ENCODE measurements at places on chromosomes 5 and 9.
A peak's percentile ranks its signal among the peaks of the same experiment; 100 is the strongest.

GRCh38 chr5:167763772-167764171, 527.7 kb upstream of the WWC1 start:
- no peaks in the 10 kb centered on the region for H3K36me3 ChIP-seq
- no peak overlapping the region for H3K27ac ChIP-seq
- no peak overlapping the region for H3K4me3 ChIP-seq
- no peak for DNase-seq
- peaks cover 8% of the 10 kb centered on the region for H3K27me3 ChIP-seq
- peaks cover 20% of the 10 kb centered on the region for H3K4me1 ChIP-seq

- no peak for DNase-seq
- no peak overlapping the region for H3K4me3 ChIP-seq
- no peak overlapping the region for H3K27ac ChIP-seq
- peaks cover 15% of the 10 kb centered on the region for H3K4me1 ChIP-seq
- no peaks in the 10 kb centered on the region for H3K36me3 ChIP-seq
- H3K27me3 ChIP-seq: no peaks in the 10 kb centered on the region
Observed at GRCh38 chr5:42628821-42629220, 127.8 kb upstream of the CCDC152 start.

- H3K4me1 ChIP-seq: peaks cover 5% of the 10 kb centered on the region
- H3K27me3 ChIP-seq: no peaks in the 10 kb centered on the region
- no peak overlapping the region for H3K4me3 ChIP-seq
- no peak for DNase-seq
- no peak overlapping the region for H3K27ac ChIP-seq
- no peaks in the 10 kb centered on the region for H3K36me3 ChIP-seq
Observed at GRCh38 chr5:142725231-142726187, 39.6 kb upstream of the FGF1 start.

DNA sequence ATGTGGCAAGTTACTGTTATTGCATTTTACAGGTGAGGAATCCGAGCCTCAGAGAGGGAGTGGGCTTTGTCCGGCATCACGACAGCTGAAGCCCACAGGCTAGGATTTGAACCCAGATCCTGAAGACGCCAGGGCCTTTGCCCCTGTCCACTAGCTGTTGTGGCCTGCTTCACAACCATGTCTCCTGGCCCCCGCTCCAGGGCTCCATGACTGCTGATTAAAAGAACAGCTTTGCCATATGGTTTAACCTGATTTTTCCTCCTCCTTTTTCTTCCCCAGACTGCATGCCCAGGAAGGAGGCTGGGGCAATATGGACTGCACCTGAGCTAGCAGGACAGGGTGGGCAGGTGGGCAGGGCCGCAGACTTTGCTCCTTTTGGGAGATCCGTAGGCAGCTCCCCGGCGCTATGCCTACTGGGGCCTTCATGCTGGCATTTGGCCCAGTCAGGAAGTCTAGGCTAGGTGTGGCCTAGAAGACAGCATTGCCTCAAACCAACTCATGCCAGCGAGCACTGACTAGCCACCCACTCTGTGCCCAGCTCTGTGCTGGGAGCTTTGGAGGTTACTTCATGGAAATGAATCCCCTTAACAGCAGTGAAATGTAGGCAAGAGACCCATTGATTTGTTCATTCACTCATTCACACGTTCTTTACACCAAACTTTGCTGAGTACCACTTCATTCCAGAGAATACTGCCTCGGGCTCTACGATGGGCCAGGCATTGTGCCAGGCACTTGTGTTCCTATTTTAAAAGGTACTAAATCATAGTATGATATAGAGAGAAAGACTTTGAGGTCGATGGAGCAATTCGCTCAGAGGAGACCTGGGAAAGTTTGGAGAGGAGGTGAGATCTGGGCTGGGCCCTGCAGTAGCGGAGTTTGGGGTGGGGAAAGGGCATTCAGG, 94.3 kb upstream of the CPEB4 start:
- H3K27ac ChIP-seq: peak overlapping the region; percentile 37
- no peaks in the 10 kb centered on the region for H3K36me3 ChIP-seq
- H3K4me3 ChIP-seq: no peak overlapping the region
- no peaks in the 10 kb centered on the region for H3K27me3 ChIP-seq

- H3K27ac ChIP-seq: no peak overlapping the region
- no peak for DNase-seq
- H3K4me1 ChIP-seq: peaks cover 19% of the 10 kb centered on the region
- H3K27me3 ChIP-seq: peaks cover 86% of the 10 kb centered on the region
Observed at GRCh38 chr5:43016217-43016779, 23.8 kb downstream of the ANXA2R start.

GRCh38 chr9:111852291-111852690, 44.3 kb upstream of the UGCG start:
- no peak overlapping the region for H3K27ac ChIP-seq
- H3K27me3 ChIP-seq: no peaks in the 10 kb centered on the region
- peaks cover 5% of the 10 kb centered on the region for H3K4me1 ChIP-seq
- H3K4me3 ChIP-seq: no peak overlapping the region

GRCh38 chr9:108056084-108056804, 566.7 kb upstream of the KLF4 start:
- no peaks in the 10 kb centered on the region for H3K36me3 ChIP-seq
- peaks cover 21% of the 10 kb centered on the region for H3K4me1 ChIP-seq
- no peak for DNase-seq
- no peak overlapping the region for H3K4me3 ChIP-seq
- H3K27me3 ChIP-seq: peaks cover 3% of the 10 kb centered on the region

GRCh38 chr9:20048985-20049384, 260.1 kb upstream of the SLC24A2 start:
- H3K4me3 ChIP-seq: no peak overlapping the region
- no peaks in the 10 kb centered on the region for H3K27me3 ChIP-seq
- H3K27ac ChIP-seq: no peak overlapping the region
- DNase-seq: no peak
- H3K36me3 ChIP-seq: no peaks in the 10 kb centered on the region
- H3K4me1 ChIP-seq: no peaks in the 10 kb centered on the region

- peaks cover 70% of the 10 kb centered on the region for H3K36me3 ChIP-seq
- H3K27ac ChIP-seq: no peak overlapping the region
- no peak for DNase-seq
- H3K27me3 ChIP-seq: no peaks in the 10 kb centered on the region
- H3K4me1 ChIP-seq: peaks cover 17% of the 10 kb centered on the region
Observed at GRCh38 chr5:10746711-10747110, 14.3 kb downstream of the DAP start.

DNA sequence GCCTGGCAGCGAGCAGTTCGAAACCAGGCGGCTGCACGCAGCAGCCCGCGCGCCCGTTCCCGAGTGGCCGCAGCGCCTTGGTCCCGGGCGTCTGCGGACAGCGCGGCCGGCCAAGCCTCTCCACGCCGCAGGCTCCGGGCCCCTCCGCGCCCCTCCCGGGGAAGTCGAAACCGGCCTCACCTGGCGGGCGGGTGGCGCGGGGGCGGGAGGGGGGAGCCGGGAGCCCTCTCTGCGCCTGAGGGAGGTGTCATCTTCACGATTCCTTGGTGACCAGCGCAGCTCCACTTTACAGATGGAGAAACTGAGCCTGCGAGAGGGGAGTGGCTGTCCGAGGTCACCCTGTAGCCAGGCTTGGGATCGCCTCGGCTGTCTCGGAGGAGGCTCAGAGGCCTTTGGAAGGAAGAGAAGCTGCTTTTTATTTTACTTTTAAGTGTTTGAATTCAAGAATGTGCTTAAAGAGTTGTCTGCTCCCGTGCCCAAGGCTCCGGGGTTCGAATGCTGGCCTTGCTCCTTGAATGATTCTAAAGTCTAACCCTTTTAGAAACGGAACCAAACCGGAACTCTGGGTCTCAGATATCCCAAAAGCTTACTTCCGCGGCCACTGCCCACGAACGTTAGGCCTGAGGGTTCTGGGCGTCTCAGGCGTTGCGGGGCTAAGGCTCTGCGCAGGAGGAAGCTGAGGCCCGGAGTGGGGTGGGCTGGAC, 662 bp downstream of the SUSD3 start:
- no peak for DNase-seq
- no peak overlapping the region for H3K27ac ChIP-seq
- no peaks in the 10 kb centered on the region for H3K36me3 ChIP-seq
- peak overlapping the region; percentile 69 for H3K4me3 ChIP-seq

DNA sequence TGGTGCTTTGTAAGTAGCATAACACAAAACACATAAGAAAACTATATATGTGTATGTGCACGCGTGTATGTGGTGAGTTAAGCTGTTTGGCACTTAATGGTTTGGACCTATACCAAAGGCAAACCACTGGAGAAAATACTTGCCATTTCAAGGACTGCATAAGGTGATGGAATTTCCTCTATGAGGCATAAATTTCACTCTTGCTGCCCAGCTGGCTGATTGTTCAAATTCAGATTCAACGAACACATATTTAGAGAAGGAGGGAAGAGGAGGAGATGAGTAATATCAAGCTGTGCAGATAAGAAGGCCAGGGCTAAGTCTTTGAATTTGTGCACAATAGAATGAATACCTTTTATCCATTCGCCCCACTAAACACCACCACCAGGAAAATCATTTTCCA, 470.6 kb upstream of the MPDZ start:
- H3K4me1 ChIP-seq: peaks cover 4% of the 10 kb centered on the region
- no peak overlapping the region for H3K27ac ChIP-seq
- no peaks in the 10 kb centered on the region for H3K36me3 ChIP-seq
- no peak overlapping the region for H3K4me3 ChIP-seq

DNA sequence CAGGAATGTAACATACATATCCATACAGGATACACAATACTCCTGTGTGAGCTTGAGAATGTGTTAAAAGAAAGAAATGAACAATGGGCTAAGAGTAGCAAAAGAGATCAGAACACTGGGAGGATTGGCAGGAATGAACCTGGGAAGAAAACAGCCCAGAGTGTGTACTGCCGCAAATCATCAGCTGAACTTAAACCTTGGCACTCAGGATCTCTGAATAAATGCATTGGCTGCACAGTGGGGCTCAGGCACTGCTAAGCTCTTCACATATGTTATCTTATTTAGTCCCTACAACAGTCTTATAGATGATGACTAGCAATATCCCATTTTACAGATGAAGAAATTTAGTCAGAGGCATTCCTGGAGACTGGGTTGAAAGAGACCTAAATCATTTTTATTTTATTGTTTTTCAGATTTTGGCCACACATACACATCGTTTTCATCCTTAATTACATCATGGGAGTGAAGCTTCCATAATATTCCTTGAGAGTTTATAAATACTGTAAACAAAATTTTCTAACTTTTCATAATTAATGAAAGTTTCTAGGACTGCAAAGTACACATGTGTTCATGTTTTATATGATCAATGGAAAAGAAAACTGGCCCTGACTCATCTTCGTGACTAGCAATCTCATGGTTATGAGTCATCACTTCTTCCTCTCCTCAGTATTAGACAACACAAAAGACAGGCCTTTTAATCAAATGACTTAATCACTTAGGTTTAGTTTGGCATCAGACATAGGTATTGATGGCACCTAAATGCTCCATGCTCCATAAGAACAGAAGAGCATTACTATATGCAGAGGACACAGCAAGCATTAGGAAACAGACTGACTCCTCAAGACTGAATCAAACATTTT, 59.2 kb downstream of the CDH18 start:
- H3K36me3 ChIP-seq: no peaks in the 10 kb centered on the region
- no peak for DNase-seq
- H3K27ac ChIP-seq: no peak overlapping the region
- H3K27me3 ChIP-seq: peaks cover 7% of the 10 kb centered on the region

- DNase-seq: no peak
- no peaks in the 10 kb centered on the region for H3K36me3 ChIP-seq
- no peak overlapping the region for H3K27ac ChIP-seq
- H3K4me1 ChIP-seq: peaks cover 6% of the 10 kb centered on the region
Observed at GRCh38 chr5:37807015-37807414, 32.8 kb downstream of the GDNF start.

- H3K36me3 ChIP-seq: no peaks in the 10 kb centered on the region
- no peak overlapping the region for H3K27ac ChIP-seq
- H3K27me3 ChIP-seq: peaks cover 4% of the 10 kb centered on the region
- no peak overlapping the region for H3K4me3 ChIP-seq
Observed at GRCh38 chr5:115440782-115441451, 103.7 kb downstream of the FEM1C start.

DNA sequence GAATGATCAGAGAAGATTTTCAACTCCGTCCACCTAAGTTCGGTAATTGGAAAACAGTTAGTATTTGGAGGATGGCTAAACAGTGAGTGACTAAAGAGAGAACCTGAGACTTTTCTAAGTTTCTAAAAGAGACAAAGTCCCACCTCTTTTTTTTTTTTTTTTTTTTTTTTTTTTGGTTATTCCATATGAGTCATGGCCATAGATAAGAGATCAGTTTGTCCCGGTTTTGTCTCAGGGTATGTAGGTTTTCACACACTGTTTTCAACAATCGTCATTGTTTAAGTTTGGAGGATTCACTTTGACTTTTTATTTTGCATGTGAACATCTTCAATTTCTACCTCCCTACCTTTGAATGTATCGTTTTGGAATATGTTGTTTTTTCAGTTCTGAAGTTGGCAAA, 85.9 kb downstream of the NTRK2 start:
- no peaks in the 10 kb centered on the region for H3K27me3 ChIP-seq
- no peak for DNase-seq
- no peak overlapping the region for H3K27ac ChIP-seq
- no peak overlapping the region for H3K4me3 ChIP-seq
- H3K36me3 ChIP-seq: peaks cover 8% of the 10 kb centered on the region
- H3K4me1 ChIP-seq: peaks cover 11% of the 10 kb centered on the region

GRCh38 chr5:162256711-162257110, 189.1 kb downstream of the GABRG2 start:
- no peak overlapping the region for H3K4me3 ChIP-seq
- H3K36me3 ChIP-seq: no peaks in the 10 kb centered on the region
- no peak overlapping the region for H3K27ac ChIP-seq
- no peaks in the 10 kb centered on the region for H3K27me3 ChIP-seq
- H3K4me1 ChIP-seq: no peaks in the 10 kb centered on the region
- no peak for DNase-seq

GRCh38 chr5:157328277-157328912, 62.5 kb downstream of the CYFIP2 start:
- H3K27ac ChIP-seq: no peak overlapping the region
- peak overlapping the region; percentile 57 for H3K4me3 ChIP-seq
- DNase-seq: no peak

DNA sequence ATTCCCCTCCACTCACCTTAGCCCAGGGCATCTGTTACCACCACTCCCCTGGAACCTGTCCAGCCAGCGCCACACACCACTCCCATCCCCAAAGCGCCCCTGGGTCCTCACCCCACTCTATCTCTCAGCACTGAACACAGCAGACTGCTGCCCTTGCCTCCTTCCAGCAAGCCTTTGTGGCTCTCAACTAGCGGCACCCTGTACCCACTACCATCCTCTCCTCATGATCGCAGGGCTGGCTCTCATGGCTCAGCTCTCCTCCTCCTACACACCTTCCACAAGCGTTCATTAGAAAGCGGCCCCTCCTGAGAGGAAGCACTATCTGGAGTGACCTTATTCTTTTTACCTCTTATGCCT, 13.3 kb upstream of the BASP1 start:
- H3K27me3 ChIP-seq: no peaks in the 10 kb centered on the region
- no peaks in the 10 kb centered on the region for H3K36me3 ChIP-seq
- DNase-seq: no peak
- H3K4me3 ChIP-seq: peak overlapping the region; percentile 50
- H3K27ac ChIP-seq: peak overlapping the region; percentile 72
